ENCODE measurements at places on chromosomes 16 and 17. TPM values are rescaled to one million over a fixed set of nuclear protein-coding genes. Genes with fewer than 3 reads are reported as not detected.

Gene ZNF23
- total RNA-seq: 5.3 TPM

Gene RAB37
- total RNA-seq: 1.2 TPM

Gene PPL
- 2.6 TPM for total RNA-seq

Gene SEC14L5
- not detected for total RNA-seq

Gene SPNS3
- total RNA-seq: not detected

Measured in A549 treated with DMSO at 1 μM for 4 hours (cell line).